Stimulated activated CD8-positive, alpha-beta memory T cell treated with anti-CD3 and anti-CD28 coated beads, Interleukin-7, amount 100 ng/mL, for 1 hour (primary cell): ENCODE measurements at places on chromosomes 3 and 15.
A peak's percentile ranks its signal among the peaks of the same experiment; 100 is the strongest.

- no peak for DNase-seq
These were observed 166.6 kb upstream of the ZNF717 start for GRCh38 chr3:75951941-75952340.

GRCh38 chr15:101148881-101149664, 102.8 kb downstream of the CHSY1 start:
- DNase-seq, result no peak

GRCh38 chr3:23760325-23760724, 45.4 kb upstream of the UBE2E1 start:
- no peak for DNase-seq

GRCh38 chr3:135149707-135150681, 354.9 kb downstream of the EPHB1 start:
- DNase-seq, result no peak

GRCh38 chr3:96434651-96435050, 379.7 kb upstream of the EPHA6 start:
- no peak for DNase-seq

GRCh38 chr3:193301433-193301832, 60.4 kb downstream of the PLAAT1 start:
- DNase-seq, result no peak

- no peak for DNase-seq
These were observed 58.6 kb upstream of the MNS1 start for GRCh38 chr15:56523521-56523920.

- no peak for DNase-seq
These were observed 51.8 kb downstream of the CHST2 start for GRCh38 chr3:143171141-143171980.

GRCh38 chr3:138907539-138907938, 39.4 kb downstream of the FOXL2 start:
- no peak for DNase-seq

- DNase-seq, result no peak
These were observed 245.5 kb downstream of the TBL1XR1 start for GRCh38 chr3:176951586-176952292.

DNA sequence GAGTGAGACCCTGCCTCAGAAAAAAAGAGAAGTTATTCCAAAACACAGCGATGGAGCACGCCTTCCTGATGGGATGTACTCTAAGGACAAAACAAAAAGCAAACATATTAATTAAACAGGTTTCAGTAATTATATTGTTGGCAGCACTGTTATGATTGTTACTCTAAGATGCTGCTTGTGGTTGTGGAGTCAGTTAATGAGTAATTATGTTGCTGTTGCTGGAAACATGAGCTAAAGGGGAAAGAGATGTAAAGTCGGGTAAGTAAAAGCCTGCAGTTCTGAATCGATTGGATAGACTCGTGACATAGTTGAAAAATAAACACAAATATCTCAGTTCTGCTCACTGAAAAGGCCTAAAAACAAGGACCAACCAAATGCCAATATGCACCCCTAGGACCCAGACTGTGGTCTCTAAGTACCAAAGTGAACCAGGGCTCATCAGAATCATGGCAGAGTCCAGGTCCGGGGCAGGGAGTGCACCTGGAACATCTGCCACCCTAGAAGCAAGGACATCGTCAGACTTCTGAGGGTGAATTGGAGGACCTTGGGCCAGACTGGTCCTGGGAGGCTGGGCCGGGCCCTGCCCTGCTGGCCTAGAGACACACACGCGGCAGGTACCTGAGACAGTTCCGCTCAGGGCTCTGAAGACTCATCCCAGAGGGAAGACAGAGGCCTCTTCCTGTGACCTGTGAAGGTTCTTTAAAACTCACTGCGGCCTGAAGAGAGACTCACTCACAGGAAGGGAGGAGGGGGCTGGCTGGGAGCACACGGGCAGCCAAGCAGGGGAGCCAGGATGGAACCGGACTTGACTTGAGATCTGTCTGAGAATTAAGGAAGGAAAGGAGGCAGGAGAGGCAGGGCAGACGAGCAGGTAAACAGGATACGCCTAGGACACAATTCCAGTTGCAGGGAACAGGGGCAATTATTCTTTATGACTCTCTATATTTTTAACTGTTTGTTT, 140.5 kb downstream of the LRRK1 start:
- no peak for DNase-seq

- DNase-seq, result no peak
These were observed 301.3 kb upstream of the IGF1R start for GRCh38 chr15:98347001-98347400.

DNA sequence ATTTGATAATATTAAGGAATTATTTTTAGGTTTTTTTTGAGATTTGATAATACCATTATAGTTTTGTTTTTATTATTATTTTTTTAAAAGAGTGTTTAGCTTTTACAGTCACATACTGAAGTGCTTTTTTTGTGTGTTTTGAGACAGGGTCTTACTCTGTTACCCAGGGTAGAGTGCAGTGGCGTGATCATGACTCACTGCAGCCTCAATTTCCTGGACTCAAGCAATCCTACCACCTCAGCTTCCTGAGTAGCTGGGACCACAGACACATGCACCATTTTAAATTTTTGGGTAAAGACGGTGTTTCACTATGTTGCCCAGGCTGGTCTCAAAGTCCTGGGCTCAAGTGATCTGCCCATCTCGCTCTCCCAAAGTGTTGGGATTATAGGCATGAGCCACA, 73.0 kb downstream of the SUMF1 start:
- peak; percentile 6 for DNase-seq

- no peak for DNase-seq
These were observed 19.0 kb upstream of the HTR3E start for GRCh38 chr3:184077881-184078280.

DNA sequence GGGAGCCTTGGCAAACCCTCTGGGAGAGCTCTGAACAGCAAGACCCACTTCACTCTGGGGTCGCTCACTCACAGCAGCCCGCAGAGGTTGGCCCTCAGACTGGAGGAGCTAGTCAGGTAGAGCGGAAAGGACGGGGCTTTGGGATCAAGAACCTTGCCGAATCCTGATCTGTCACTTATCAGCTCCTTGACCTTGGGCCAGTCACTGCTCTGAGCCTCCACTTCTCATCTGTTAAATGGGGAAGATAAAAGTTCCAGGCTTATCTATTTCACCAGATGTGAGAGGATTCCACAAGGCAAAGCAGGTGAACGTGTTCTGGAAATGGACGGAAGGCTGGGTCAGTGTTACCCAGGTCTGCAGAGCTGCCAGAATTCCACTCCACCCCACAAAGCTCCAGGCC, 29.4 kb downstream of the SEMA5B start:
- DNase-seq, result no peak

DNA sequence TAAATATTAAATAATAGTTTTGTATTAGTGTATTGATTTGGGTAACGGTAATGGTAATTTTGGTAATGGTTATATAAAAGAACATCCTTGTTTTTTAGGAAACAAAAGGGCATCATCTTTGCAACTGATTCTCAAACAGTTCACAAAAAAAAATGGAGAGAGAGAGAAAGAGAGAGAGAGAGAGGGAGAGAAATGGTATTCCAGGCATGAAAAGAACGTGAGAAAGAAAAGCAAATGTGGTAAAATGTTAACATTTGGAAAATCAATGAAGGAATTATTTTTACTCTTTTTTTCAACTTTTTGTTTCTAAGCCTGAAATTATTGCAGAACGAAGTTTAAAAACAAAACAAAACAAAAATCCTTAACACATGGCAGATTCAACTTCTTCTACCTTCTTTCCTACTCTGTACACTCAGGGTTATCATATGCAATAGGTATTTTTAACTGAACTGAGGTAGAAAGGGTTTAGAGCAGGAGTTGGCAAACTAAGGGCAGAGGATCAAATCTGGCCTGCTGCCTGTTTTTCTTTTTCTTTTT, 2.2 kb upstream of the GLB1 start:
- no peak for DNase-seq

DNA sequence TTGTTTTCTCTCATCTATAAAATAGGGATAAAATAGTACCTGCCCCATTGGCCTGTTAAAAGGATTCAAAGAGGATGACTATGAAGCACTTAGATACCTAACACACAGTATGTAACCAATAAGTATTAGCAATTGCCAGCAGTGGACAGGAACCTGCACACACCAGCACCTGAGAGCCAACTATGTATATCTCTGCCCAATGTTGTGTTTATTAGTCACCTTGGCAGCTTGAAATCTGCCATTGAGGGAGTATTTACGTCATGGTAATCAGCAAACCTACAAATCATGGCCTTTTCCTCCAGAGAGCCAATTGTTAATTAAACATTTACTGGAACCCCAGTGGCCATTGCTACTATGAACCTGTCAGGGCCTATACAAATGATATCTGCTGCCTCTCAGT, 13.8 kb downstream of the LARS2 start:
- DNase-seq, result no peak

DNA sequence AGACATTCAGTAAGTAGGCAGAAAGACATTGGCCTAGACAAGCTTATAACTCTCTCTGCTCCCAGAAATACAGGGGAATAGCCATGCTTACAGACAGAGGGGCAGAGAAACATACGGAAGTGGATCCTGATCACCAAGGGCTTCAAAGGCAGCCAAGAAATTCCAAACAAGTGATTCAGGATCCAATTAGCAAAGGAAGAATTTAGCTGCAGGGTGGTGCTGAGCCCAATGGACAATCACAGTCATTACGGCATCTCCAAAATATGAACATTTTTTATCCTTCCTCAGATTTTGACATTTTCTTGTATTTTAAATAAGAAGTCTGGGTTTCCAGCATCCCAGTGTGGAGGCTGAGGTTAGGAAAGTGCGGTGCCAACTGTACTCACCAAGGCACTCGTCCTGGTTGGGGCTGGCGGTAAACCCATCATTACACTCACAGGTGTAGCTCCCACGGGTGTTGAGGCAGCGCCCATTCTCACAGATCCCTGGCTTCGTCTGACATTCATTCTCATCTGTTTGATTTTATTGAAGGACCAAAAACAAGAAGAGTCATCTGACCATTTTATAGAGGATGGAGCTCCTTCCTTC, 96.8 kb downstream of the DUT start:
- DNase-seq, result no peak

DNA sequence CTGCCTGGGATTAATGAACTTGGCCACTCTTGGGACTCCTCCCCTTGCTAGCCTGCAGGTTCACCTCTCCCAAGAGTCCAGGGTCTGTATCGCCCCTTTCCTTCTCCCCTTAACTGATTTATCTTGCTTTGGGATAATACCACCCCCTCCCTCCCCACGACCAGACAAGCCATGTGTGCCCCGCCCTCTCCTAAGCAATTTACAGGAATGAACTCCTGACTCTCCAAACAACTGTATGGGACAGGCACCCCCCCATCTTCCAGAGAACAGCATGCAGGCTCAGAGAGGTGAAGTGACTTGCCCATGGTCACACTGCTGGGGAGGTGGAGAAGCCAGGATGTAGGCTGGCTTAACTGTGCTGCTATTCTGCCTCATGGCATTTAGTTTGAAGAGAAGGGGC, 46.8 kb downstream of the RGMA start:
- DNase-seq, result no peak

DNA sequence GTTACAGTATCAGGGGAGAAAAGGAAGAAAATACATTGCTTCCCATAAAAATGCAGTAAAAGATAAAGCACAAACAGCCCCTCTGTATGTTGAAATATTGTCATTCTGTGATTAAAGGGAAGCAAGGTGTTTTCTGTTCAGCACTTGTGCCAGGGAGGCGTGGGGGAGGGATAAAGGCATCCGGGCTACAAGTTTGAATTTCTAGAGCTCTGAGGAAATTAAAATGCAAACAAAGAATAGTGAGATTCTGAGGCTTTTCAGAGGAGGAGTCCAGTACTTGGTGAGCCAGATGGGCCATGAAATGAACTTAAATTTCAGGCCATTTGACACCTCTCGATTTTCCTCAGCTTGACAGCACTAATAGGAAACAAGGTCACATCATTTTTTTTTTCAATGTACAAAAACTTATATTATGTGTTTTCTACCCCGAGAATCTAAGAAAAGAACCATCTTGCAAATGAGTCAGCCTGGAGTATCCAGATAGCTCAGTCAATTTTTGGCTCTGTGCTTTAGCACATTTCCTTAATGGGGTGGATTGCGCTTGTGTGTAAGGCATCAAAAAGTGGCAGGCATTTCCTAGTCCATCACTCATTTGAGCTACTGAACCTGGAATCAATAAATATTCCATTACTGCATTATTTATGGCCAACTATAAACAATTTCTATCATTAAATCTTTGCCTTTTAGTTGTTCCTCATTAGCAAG, 640.8 kb upstream of the TBL1XR1 start:
- no peak for DNase-seq

DNA sequence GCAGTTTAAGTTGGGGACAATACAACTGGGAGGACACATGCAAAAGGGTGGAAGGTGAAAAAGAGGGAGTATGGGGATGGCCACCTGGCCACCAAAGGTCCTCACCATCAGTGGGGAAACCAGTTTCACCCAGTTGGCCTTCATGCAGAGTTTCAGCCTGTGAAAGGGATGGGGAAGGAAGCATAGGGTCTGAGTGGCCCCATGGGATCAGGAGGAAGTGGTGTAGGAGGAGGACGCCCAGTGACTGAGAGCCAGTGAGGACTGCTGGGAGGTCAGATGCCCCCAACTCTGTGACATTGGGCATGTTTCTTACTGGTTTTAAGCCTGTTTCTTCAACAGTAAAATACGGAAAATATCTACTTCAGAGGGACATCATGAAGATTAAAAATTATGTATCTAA, 16.3 kb downstream of the BCL2A1 start:
- no peak for DNase-seq

- DNase-seq, result no peak
These were observed 126.5 kb upstream of the THBS1 start for GRCh38 chr15:39454189-39454986.

GRCh38 chr15:66424963-66425612, 38.4 kb downstream of the MAP2K1 start:
- DNase-seq, result no peak

- no peak for DNase-seq
These were observed 48.2 kb upstream of the SELENOK start for GRCh38 chr3:53939813-53940212.

- DNase-seq, result no peak
These were observed 2.5 kb upstream of the NLGN1 start for GRCh38 chr3:173395073-173395411.

GRCh38 chr15:68829068-68829467, 8.4 kb upstream of the ANP32A start:
- no peak for DNase-seq

DNA sequence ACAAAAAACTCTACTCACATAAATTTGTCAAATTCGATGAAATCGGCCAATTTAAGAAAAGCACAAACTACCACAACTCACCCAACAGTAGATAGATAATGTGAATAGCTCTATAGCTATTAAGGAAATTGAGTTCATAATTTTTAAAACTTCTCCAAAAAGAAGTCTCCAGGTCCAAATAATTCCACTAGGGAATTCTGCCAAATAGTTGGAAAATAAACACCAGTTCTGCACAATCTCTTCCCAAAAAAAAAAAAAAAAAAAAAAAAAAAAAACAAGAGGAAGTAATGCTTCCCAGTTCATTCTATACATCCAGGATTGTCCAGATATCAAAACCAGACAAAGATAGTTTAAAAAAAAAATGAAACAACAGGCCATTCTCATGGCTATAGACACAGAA, 164.2 kb downstream of the POLR2M start:
- DNase-seq, result no peak

GRCh38 chr15:32642667-32643435, 1.3 kb downstream of the SCG5 start:
- DNase-seq, result no peak
